Hair follicular keratinocyte (primary cell): ENCODE measurements at places on chromosomes 2 and 18. TPM values are rescaled to one million over a fixed set of nuclear protein-coding genes. Genes with fewer than 3 reads are reported as not detected.

The DLGAP1 gene
- total RNA-seq: not detected in 2 replicates

The PXDN gene
- total RNA-seq: 65.5 and 133 TPM in 2 replicates

The MERTK gene
- total RNA-seq: 0.15 TPM in 1 of 2 replicates, not detected in the other

The TCF7L1 gene
- total RNA-seq: 1.4 and 2.0 TPM in 2 replicates

The CFAP65 gene
- total RNA-seq: not detected in 2 replicates

The TUBB8B gene
- total RNA-seq: 0.55 TPM in 1 of 2 replicates, not detected in the other

The LINC00305 gene
- not detected in 2 replicates for total RNA-seq

The NTSR2 gene
- total RNA-seq: not detected in 2 replicates

The CPO gene
- not detected in 2 replicates for total RNA-seq

The SCN1A gene
- total RNA-seq: not detected in 2 replicates

The ANKRD30B gene
- total RNA-seq: not detected in 2 replicates

The MOGAT1 gene
- total RNA-seq: not detected in 2 replicates

The CCDC74A gene
- total RNA-seq: 6.0 and 6.6 TPM in 2 replicates

The RND3 gene
- 38.7 and 48.9 TPM in 2 replicates for total RNA-seq

The PARD3B gene
- total RNA-seq: 0.23 and 0.42 TPM in 2 replicates

The PIEZO2 gene
- not detected in 2 replicates for total RNA-seq

The MC4R gene
- not detected in 2 replicates for total RNA-seq

The TRIP12 gene
- total RNA-seq: 64.4 and 81.1 TPM in 2 replicates

The VWC2L gene
- not detected in 2 replicates for total RNA-seq

The KCNS3 gene
- 4.7 and 20.9 TPM in 2 replicates for total RNA-seq

The DYSF gene
- total RNA-seq: 0.57 and 1.3 TPM in 2 replicates

The CDK15 gene
- 0.16 and 0.72 TPM in 2 replicates for total RNA-seq

The COPS8 gene
- 153 and 169 TPM in 2 replicates for total RNA-seq

The UGT1A4 gene
- total RNA-seq: not detected in 2 replicates

The PID1 gene
- total RNA-seq: 7.8 and 9.6 TPM in 2 replicates
